ENCODE measurements at places on chromosomes 12 and 14. TPM values are rescaled to one million over a fixed set of nuclear protein-coding genes. Genes with fewer than 3 reads are reported as not detected.

DNA sequence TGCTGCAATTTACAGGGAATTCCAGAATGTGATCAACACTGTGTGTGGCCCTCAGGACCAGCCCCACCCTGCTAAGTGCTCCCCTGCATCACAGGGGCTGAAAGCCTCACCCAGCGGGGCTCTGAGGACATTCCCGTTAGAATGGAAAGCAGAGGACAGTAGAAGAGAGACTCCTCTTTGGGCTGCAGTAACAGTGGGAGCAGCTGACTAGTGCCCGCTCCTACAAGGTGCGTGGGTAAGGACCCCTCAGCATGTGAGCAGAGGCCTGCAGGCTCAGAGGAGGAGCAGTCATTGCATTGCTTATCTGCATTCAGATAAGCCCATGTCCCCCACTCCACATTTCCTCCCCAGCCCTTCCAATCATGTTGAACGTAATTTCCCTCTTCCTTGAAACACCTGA lies 120.1 kb downstream of the ITPR2 start:
- H3K4me3 ChIP-seq, result no peak overlapping the region
- H3K27me3 ChIP-seq, result no peaks in the 10 kb centered on the region
- DNase-seq, result no peak

DNA sequence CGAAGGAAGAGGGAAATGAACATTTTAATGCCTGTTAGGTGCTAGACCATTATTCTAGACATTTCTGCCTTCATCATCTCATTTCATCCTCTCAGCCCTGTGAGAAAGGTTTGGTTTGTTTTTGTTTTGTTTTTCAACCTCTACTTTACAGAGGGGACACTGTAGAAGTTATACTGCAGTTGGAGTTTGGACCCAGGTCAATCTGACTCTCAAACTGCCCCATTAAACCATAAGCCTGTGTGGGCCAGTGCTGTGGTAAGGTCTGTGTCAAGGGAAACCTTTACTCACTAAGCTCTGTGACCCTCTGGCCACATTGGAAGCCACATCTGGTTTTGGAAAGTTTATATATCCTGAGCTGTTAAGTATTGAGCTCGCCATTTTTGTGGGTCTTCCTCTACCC lies 8.5 kb downstream of the TEAD4 start:
- no peak overlapping the region for H3K4me3 ChIP-seq
- no peak for DNase-seq
- no peak overlapping the region for H3K27ac ChIP-seq
- no peaks in the 10 kb centered on the region for H3K4me1 ChIP-seq

- H3K27me3 ChIP-seq, result no peaks in the 10 kb centered on the region
- no peak overlapping the region for H3K4me3 ChIP-seq
- no peaks in the 10 kb centered on the region for H3K4me1 ChIP-seq
- no peaks in the 10 kb centered on the region for H3K36me3 ChIP-seq
- H3K27ac ChIP-seq, result no peak overlapping the region
These were observed 33.7 kb downstream of the FAM177A1 start for GRCh38 chr14:35079742-35080141.

GRCh38 chr12:104456950-104457745 lies 400 bp downstream of the CHST11 start:
- no peaks in the 10 kb centered on the region for H3K36me3 ChIP-seq
- DNase-seq, result peak; percentile 77
- H3K4me3 ChIP-seq, result peak overlapping the region; percentile 48
- H3K27ac ChIP-seq, result peak overlapping the region; percentile 66

The COX8C gene
- not detected for total RNA-seq

DNA sequence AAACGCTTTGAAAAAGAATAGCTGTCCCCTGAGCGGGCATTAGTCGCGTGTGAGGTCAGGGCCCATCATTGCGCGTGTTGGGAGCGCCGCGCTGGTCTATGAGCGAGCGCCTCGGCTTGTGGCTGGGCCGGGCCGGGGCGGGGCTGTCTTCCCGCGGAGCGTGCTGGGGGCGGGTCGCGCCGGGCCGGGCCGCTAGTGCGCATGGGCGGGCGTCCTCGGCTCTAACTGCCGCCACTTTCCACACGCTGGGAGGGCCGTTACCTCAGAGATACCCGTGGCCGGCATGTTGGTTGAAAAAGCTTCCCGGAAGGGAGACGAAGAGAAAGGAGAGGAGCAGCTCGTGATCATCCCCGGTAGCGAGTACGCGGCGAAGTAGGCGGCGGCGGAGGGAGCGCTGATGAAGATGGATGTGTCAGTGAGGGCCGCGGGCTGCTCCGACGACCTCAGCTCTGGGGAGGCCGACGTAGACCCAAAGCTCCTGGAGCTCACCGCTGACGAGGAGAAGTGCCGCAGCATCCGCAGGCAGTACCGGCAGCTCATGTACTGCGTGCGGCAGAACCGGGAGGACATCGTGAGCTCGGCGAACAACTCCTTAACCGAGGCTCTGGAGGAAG lies at the start of gene EID3:
Gene EID3 (plus strand): TSS at position 202 of the 614 bp plus-strand sequence. CDS start 196 bp downstream, at position 398.
- H3K4me3 ChIP-seq, result peak within 1 kb of the TSS; percentile 27
- peak within 1 kb of the TSS; percentile 43 for H3K27ac ChIP-seq
- no peaks in the 10 kb centered on the region for H3K4me1 ChIP-seq
- peak; percentile 80 for DNase-seq
